Cerebellar nuclear complex (tissue), 1 donor: ENCODE measurements at places on chromosomes 2 and 18.
A peak's percentile ranks its signal among the peaks of the same experiment; 100 is the strongest.

DNA sequence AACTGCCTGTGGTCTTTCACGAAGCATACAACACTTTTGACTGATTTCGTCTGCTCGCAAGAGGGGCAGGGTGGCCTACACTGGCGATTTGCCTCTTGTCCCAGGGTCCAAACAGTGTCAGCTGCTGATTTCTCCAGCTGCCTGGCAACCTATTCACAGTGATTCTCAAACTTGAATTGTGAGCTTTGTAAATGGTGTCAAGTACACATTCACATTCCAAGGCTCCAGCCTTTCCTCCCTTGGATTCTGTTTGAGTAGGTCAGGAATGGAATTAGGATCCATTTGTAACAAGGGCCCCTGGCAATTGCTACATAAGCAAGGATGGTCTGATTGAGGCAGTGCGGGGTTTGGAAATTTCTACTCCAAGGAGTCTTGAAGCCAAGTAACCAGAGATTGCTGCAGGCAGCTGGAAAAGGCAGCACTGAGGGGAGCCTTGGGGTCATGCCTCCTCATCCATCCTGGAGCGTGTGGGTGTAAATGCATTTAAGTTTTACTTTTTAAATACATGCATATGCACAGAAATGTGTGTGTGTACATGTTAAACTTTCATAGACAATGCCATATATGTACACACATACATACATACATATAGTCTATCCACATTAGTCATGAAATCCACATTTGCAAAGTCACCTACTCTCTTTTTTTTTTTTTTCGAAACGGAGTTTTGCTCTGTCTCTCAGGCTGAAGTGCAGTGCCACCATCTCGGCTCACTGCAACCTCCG lies 86.8 kb upstream of the UXS1 start:
- DNase-seq, result no peak

DNA sequence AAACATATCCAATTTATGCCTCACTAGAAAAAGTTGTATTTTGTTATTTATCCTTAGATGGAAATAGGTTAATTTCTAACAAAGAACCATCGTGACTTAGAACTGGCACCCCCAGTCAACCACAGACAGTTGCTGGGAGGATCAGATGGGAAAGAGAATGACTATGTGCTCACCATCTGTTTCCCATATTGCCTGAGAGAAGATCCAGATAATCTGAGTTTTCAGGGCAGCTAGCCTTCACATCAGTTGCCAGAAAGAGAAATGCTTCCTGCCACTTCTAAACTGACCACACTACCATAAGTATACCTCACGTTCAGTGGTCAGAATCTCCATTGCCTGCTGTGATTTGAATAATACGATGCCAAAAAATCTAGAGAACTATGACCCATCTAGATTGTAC lies 28.4 kb upstream of the NEB start:
- DNase-seq, result peak; percentile 85

GRCh38 chr2:222439692-222440091 lies 15.3 kb downstream of the SGPP2 start:
- DNase-seq, result no peak

- no peak for DNase-seq
These were observed 222.0 kb downstream of the LDLRAD4 start for GRCh38 chr18:13440277-13441248.

DNA sequence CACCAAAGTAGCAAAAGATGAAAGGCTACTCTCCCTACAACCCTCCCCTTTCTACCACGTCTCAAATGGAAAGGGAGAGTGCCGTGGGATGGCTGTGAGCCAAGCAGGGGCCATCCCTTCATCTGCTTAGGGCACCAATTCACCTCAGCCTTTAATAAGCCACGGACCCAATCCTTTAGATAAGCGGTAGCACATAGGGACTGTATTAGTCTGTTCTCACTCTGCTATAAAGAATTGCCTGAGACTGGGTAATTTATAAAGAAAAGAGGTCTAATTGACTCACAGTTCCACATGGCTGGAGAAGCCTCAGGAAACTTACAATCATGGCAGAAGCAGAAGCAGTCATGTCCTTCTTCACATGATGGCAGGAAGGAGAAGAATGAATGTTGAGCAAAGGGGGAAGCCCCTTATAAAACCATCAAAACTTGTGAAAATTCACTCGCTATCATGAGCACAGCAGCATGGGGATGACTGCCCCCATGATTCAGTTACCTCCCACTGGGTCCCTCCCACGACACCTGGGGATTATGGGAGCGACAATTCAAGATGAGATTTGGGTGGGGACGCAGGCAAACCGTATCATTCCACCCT lies 85.9 kb upstream of the IL1R2 start:
- DNase-seq, result no peak

GRCh38 chr2:60512641-60513040 lies 40.8 kb downstream of the BCL11A start:
- no peak for DNase-seq

DNA sequence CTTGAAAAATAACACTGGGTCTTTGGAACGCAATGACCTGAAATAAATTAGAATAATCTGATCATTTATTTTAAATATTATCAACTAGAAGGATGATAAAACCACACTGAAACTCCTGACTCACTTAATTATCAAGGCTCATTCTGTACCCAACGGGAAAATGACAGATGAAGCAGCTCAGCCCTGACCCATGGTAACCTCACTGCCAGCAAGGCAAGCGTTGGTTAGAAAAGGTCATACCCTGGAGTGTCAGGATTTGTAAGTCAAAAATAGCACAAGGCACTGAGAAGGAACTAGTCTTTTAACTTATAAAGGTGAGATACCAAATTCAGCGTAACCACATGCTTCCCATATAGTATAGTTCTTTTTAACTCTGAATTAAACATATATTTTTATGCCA lies 277.5 kb downstream of the ETAA1 start:
- no peak for DNase-seq

DNA sequence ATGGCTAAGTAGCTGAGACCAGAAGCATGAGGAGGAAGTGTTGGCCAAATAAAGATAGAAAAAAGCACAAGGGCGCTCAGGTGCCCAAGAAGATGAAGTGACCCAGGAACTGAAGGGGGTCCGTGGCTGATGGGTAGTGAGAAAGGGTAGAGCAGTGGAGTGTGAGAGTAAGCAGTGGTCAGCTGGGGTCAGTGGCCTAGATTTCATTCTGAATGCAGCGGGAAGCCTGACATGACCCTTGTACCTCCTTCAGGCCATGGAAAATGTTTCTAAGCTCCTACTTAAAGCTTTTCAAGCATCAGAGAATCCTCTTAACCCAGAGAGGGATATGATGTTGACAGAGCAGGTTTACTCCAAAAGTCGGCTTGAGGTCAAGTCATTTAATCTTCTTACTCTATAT lies 89.0 kb upstream of the UNC80 start:
- no peak for DNase-seq

GRCh38 chr2:45812011-45812500 lies 160.6 kb downstream of the PRKCE start:
- no peak for DNase-seq

GRCh38 chr2:135685361-135685760 lies 56.3 kb upstream of the UBXN4 start:
- DNase-seq, result no peak

- no peak for DNase-seq
These were observed 219.2 kb downstream of the ZNF516 start for GRCh38 chr18:76275727-76276313.

DNA sequence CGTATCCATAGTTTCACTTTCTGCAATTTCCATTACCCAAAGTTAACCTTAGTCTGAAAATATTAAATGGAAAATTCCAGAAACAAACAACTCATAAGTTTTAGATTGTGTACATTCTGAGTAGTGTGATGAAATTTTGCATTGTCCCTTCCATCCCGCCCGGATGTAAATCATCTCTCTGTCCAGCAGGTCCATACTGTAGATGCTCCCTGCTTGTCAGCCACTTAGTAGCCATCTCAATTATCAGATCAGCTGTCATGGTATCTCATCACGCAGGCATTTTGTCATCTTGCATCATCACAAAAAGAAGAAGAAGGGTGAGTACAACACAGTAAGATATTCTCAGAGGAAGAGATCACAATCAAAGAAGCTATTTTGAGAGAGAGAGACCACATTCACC lies 185.0 kb upstream of the STK17B start:
- no peak for DNase-seq

DNA sequence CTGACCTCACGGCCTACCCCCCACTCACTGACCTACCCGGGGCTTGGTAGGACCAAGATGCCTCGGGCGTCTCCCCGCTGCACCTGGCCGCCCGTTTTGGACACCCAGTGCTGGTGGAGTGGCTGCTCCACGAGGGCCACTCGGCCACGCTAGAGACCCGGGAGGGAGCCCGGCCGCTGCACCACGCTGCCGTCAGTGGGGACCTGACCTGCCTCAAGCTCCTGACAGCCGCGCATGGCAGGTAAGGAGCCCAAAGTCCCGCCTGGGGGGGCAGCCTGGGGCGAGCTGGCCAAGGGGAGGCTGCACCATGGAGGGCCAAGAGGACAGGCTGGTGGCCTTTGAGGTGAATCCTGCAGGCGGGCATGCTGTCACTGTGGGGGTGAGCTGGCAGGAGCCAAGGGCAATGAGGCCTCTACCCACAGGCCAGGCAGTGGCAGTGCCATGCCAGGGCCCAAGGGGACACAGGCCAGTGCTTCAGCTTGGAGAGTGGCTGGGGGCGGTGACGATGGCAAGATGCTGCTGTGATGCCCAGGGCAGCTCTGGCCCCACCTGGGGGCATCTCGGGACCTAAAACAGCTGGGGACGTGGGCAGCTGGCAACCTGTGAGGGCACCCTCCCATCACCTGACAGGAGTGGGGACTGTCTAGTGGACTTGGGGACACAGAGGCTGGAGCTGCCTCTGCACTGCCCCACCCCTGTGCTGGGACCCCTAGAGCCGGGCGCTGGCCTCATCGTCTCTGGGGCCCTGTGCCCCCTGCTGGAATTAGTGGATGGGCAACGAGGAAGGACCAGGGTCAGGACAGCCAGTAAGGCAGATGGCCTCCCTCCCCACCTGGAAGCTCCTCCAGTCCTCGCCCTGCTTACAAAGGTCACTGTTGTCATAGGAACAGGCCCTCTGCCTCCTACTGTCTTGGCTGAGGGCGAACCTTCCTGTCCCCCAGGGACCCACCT lies 2.0 kb downstream of the ESPNL start:
- no peak for DNase-seq

- no peak for DNase-seq
These were observed 450.2 kb downstream of the TSN start for GRCh38 chr2:122205641-122206040.

DNA sequence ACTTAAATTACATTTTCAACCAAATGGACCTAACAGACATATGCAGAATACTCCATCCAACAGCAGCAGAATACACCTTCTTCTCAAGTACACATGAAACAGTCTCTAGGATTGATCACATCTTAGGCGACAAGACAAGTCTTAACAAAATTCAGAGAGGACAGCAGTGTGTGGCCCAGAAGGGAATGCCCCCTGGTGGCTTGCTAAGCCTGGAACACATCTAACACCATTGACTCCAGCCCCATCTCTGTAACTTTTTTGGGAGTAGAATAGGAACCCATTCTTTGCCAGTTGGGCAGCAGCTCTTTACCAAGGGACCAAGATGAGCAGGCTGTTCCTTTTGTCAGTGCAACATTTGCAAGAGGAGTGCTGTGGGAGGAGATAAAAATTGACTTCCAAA lies 249.9 kb downstream of the PLCL1 start:
- no peak for DNase-seq

- no peak for DNase-seq
These were observed 125.3 kb downstream of the PIK3C3 start for GRCh38 chr18:42080340-42080739.

GRCh38 chr2:174121175-174121574 lies 127.2 kb downstream of the OLA1 start:
- DNase-seq, result no peak

DNA sequence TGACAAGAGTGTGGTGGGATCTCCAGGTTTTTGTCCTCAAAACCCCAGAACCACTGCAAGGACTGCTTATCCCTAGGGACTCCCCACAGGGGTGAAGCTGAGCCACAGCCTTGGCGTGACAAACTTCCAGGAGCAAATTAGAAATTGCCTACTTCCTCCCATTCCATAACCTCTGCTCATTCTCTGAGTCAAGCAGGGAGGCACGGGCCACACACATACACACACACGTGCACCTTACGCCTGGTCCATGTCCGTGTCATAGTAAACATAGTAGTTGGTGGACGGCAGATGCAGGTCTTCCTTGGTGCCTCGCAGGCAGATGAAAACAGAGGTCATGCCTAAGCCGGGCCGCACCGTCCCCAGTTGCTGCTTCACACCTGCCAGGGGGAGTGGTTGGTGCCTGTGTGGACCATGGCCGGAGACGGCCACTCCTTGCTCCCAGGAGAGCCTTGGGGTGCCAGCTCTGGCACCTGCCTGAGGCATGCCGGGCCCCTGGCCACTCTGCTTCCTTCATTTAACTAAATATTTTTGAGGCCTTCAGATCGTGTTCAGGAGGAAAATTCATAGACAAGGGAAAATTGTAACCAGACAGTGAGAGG lies 9.9 kb downstream of the RETSAT start:
- no peak for DNase-seq

DNA sequence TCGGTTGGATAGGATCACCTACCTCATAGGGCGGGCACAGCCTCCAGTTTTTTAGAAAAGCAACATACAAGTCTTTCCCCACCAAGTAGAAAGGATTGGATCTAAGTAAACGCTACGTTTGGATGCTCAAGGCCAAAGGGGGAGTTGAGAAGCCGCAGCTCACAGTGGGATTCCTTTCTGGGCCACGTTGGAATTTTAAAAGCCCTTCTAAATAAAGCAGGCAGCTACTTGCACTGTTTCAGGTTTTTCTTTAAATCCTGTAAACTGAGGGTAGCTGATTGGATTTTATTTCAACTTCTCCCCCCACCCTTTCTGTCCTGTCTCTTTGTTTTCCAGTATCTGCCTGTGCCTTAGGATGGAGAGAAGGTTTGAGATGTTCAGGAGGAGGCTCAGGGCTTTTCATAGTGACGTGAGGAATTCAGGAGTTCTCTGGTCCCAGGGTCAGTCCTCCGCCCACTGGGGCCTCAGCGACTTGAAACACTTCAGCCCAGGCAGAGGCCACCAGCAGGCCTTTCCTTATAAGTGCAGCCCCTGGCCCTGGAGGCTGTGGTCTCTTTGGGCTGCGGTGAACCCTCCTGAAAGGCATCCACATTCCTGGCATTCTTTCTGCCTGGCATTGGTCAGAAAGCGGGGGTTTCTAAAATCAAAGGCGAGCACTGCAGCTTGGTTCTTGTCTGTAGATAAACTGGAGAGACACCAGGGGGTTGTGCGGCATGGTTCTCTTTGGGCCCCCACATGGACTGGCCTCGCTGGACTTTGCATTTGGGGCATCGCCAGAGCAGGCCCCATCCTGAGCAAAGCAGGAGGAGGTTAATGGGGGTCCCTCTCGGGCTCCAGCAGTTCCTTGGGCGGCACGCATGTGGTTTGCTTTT lies 44.5 kb downstream of the SH3BP4 start:
- DNase-seq, result no peak

GRCh38 chr2:111985514-111985913 lies 69.6 kb upstream of the TMEM87B start:
- no peak for DNase-seq

DNA sequence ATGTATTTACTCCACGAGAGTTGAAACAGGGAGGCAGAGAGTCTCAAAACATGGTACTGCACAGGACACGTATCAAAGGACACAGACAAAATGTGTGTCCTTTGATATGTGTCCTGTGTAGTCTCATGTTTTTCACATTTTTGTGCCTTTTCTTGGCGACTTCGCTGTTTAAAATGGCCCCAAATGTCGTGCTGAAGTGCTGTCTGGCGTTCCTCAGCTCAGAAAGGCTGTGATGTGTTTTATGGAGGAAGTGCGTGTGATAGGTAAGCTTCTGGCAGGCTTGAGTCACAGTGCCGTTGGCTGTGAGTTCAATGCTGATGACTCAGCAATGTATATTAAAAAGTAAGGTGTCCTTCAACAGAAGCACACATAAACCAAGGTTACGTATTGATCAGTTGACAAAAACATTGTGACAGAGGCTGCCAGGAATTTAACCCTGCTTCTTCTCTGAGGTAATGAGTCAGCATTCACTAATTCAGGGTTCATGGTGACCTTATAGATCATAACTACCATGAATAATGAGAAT lies 78.2 kb downstream of the DYSF start:
- no peak for DNase-seq
